ENCODE measurements at places on chromosomes 5 and 9.

- ATAC-seq = no peak
Observed at GRCh38 chr5:176521286-176521685, 15.9 kb downstream of the RNF44 start.

- ATAC-seq = peak; percentile 50
Observed at GRCh38 chr5:14204785-14205321, 61.7 kb downstream of the TRIO start.

DNA sequence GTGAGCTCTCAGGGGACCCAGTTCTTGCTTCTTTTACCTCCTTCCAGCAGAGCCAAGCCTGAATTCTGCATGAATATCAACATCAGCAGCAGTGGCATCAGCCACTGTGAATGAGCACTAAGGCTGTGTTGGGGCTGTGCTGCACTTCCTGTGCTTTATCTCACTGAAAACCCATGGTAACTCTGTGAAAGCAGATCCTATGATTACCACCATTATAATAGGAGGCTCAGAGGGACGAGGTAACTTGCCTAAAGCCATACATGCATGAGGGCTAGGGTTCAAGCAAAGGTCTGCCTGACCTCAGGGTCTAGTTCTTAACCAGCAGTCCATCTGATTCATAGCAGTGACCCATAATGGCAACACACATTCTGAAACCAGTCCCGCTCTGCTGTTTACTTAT is 60.5 kb upstream of the RAPGEF1 start:
- no peak for ATAC-seq

DNA sequence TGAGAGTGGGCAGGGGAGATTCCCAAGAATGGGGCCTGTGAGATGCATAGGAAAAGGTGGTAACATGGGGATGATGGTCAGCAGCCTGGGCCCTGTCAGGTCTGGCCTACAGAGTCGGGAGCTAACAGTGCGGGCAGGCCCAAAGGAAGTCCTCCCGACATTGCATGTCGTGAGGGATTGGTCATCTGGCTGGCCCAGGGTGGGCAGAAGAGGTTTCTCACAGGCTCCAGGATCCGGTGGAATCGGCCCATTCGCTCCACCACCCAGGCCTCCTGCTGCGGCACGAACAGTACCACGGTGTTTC is 514 bp downstream of the STOML2 start:
- ATAC-seq = no peak

GRCh38 chr5:66477596-66477995 is 118.6 kb upstream of the MAST4 start:
- ATAC-seq = no peak

GRCh38 chr9:8782237-8782636 is 982.7 kb upstream of the DMAC1 start:
- ATAC-seq = no peak

GRCh38 chr9:8955315-8955714 is 1155.7 kb upstream of the DMAC1 start:
- no peak for ATAC-seq

DNA sequence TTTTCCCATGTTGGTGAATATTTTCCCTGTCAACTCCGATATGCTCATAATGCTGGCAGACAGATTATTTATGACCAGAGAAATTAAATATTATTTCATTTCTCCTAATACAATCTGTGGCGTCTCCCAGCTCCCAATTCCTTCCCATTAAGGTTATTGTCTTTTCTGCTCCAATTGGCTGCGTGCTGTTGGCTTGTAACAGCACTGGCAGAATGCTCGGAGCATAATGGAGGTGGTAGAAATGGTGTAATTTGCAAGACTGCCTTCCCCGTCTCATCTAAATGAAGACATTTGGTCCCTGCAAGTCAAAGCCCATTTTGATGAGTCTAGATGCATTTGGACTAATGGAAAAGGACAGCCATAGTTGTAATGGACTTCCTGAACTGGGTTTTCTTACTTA is 601.7 kb downstream of the BRINP1 start:
- ATAC-seq = no peak

DNA sequence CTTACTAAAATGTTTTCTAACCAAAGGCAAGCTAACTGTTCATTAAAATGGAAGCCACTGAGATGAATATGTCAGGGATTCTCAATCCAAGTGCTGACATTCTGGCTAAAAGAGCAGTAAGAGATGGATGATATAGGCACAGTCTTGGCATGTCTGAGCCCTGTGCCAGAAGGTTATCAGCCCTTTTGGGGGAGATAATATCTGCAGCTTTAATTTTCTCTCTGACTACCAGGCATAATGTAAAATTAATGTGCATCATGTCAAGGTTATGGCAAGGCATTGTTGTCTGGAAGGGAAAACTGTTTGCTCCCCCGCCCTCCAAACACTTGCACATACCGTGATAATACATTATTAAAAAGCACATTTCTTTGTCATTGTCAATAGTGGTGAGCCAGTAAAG is 609.8 kb downstream of the ZNF608 start:
- no peak for ATAC-seq

All from esophagus mucosa (tissue), 1 donor.